Activated CD4-positive, alpha-beta T cell treated with anti-CD3 and anti-CD28 coated beads, Interleukin-2, amount 10 ng/mL, durations not matched to agents 7 days and 5 days (primary cell): ENCODE measurements at places on chromosomes 11 and 22.

DNA sequence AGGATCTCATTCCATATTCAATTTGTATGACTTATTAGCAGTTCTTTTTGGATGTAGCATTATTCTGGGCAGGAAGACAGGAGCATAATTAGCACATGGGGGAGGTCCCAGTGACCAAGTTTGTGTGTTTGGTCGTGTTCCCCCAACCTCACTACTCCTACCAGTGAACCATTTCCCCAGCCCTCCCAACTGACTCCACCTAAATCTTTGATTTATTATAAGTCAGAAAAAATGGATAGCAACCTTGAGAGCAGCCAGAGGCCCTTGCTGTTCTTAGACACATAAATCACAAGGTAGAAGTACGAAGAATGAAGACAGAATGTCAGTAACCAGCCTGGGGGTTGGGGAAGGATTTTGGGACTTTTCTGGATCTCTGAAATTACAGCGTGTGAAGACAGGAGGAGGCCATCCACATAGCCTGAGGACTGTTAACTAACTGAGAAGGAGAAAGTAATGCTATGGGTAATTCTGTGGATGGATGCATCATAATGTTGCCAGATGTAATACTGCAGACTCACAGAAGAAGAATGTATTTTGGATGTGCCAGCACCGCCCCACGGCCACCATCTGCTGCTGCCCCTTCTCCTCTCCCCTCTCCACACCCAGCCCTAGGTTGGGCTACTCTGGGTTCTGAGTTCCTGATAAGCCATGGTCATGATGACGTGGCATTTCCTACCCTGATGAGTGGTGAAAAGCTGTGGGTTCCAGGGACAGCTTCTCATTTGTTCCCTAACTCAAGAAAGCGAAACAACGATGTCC, 124.3 kb upstream of the TTC12 start:
- H3K27me3 ChIP-seq, result peaks cover 13% of the 10 kb centered on the region
- H3K4me3 ChIP-seq, result no peak overlapping the region
- H3K36me3 ChIP-seq, result no peaks in the 10 kb centered on the region
- H3K4me1 ChIP-seq, result no peaks in the 10 kb centered on the region
- H3K27ac ChIP-seq, result no peak overlapping the region
- DNase-seq, result no peak

- H3K27ac ChIP-seq, result no peak overlapping the region
- H3K27me3 ChIP-seq, result no peaks in the 10 kb centered on the region
- H3K4me1 ChIP-seq, result no peaks in the 10 kb centered on the region
Measured at GRCh38 chr11:29534836-29535235, 482.0 kb downstream of the KCNA4 start.

DNA sequence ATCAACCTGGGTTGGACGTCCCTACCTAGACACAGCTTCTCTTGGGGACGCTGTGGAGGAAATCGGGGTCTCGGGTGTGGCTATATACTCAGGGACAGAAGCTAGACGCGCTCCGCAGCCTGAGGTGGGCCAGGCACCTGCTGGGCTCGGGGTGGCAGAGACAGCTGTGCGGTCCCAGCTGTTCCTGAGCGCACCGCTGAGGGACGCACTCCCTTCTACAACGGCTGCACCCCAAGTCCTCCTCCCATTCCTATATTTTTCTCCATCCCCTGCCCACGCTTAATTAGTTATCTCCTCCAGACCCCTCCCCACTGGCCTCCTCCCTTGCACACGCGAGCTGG, 188 bp upstream of the MTNR1B start:
- H3K27me3 ChIP-seq, result peaks cover 20% of the 10 kb centered on the region
- no peaks in the 10 kb centered on the region for H3K4me1 ChIP-seq
- H3K4me3 ChIP-seq, result no peak overlapping the region

DNA sequence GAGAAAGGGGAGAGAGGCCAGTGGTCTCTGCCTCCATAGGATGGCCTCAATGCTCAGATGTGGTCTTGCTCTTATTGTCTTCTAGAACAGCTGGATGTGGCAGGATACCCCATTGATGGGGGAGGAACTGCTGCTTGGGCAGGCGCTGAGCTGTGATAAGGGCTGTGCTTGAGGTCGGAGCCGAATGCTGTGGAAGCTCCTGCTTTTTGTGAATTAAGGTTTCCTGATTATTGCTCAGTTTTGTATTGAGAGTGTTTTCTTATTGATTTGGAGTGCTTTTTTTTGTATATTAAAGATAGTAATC, 57.2 kb downstream of the CABIN1 start:
- no peaks in the 10 kb centered on the region for H3K27me3 ChIP-seq
- H3K4me3 ChIP-seq, result no peak overlapping the region
- no peaks in the 10 kb centered on the region for H3K4me1 ChIP-seq
- no peak overlapping the region for H3K27ac ChIP-seq

DNA sequence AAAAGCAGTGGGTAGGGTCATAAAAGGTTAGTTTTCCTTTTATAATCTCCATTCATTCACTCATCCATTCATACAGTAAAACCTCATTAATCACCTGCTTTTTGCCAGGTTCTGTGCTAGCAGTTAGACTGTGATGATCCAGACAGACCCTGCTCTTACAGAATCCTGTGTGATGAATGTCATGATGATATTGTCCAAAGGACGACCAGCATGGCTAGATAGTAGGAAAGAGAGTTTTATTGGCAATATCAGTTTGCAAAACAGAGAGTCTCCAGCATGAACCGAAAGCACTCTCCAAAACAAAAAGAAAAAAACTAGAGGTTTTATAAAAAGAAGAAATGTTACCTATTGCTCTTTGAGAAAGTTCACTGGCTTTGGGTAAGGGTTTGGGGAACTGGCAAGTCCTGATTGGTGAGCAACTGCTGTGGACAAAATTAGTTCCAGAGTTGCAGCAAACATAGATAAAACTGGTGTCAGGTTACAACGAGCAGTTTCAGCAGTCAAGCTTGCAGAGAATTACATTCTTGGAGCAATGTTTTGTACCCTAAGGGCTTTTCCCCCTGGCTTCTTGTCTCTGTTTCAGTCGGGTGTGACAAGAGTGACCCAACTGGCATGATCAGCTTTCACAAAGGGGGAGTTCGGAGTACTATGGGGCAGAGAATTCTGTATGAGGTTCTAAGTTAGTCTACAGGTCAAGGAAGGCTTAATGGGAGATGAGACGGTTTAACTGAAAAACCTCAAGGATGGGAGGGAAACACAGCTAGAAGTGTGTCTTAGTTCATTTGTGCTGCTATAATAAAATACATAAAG, 58.3 kb downstream of the HSD17B12 start:
- no peak overlapping the region for H3K4me3 ChIP-seq
- DNase-seq, result no peak
- peaks cover 28% of the 10 kb centered on the region for H3K36me3 ChIP-seq
- peaks cover 7% of the 10 kb centered on the region for H3K4me1 ChIP-seq
- no peak overlapping the region for H3K27ac ChIP-seq

- H3K27ac ChIP-seq, result no peak overlapping the region
- peaks cover 6% of the 10 kb centered on the region for H3K4me1 ChIP-seq
- H3K36me3 ChIP-seq, result no peaks in the 10 kb centered on the region
- no peak overlapping the region for H3K4me3 ChIP-seq
- DNase-seq, result peak; percentile 27
- H3K27me3 ChIP-seq, result peaks cover 17% of the 10 kb centered on the region
Measured at GRCh38 chr22:41565403-41566054, 4.7 kb downstream of the CSDC2 start.

DNA sequence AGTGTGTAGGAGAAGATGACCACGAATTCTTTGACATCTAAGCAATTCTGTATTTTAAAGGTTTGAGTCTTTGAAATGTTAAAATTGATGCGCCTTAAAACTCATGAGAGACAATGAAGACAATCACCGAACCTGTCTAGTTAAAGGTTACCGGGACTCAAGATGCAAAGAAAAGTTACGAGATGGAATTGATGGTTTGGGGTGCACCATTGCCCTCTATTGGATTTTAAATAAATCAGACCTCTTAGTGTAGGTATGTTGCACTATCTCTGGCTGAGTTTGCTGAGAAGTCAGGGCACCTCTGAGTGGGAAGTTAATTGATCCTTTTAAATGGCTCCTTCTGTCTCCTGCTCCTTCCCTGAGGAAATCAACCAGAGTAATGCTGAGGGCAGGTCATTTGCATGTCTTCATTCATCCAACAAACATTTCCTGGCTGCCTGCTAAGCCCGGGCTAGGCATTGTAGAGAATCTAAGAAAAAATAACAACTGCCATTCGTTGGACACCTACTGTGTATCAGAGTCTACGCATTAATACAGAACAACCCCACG, 19.4 kb upstream of the TMA7B start:
- peak overlapping the region; percentile 34 for H3K27ac ChIP-seq
- H3K4me3 ChIP-seq, result peak overlapping the region; percentile 5
- DNase-seq, result peak; percentile 56
- peaks cover 96% of the 10 kb centered on the region for H3K4me1 ChIP-seq
- peaks cover 70% of the 10 kb centered on the region for H3K36me3 ChIP-seq

- peaks cover 43% of the 10 kb centered on the region for H3K36me3 ChIP-seq
- no peak for DNase-seq
Measured at GRCh38 chr11:66002648-66003225, 434 bp downstream of the BANF1 start.

GRCh38 chr22:24141586-24141985, 39.7 kb upstream of the SUSD2 start:
- peaks cover 62% of the 10 kb centered on the region for H3K4me1 ChIP-seq
- no peak overlapping the region for H3K4me3 ChIP-seq
- peak overlapping the region; percentile 88 for H3K27ac ChIP-seq
- H3K27me3 ChIP-seq, result no peaks in the 10 kb centered on the region
- DNase-seq, result peak; percentile 40

DNA sequence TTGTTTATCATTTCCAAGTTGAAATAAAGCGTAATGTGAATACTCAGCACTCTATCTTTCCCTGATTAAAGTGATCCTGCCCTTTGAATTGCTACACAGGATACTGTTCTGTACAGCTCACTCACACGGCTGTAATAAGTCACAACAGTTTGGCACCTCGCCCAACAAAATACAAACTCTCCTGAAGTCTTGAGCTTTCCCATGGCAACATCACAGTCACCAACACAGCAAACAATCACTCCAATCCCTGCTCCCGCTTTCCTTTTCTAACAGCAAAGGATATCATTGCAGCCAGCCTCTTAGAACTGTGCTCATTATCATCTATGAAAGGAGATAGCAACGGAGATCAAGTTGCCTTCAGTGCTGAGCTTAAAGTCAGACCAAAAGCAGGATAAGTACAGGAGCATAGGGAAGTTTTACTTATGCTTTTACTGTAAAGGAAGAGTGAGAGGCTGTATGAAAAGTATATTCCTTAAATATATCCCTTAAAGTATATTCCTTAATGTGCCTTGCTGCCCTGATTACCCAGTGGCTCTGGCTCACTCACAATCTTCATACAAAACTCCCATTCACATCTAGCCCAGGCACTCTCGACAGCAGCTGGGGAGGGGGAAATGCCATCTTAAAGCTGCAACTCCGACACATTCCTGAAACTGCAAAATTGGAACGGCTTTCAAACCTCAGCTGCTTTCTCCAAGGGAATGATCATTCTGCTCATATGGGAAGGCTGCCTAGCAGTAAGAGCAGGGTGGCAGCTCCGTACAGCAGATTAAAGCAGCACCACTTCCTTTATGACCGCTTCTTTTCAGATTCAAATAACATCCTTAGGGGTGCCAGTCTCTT, 35.8 kb downstream of the MAML2 start:
- H3K4me3 ChIP-seq, result peak overlapping the region; percentile 15
- no peak for DNase-seq
- peaks cover 48% of the 10 kb centered on the region for H3K4me1 ChIP-seq
- no peaks in the 10 kb centered on the region for H3K27me3 ChIP-seq
- peaks cover 21% of the 10 kb centered on the region for H3K36me3 ChIP-seq
- peak overlapping the region; percentile 36 for H3K27ac ChIP-seq

DNA sequence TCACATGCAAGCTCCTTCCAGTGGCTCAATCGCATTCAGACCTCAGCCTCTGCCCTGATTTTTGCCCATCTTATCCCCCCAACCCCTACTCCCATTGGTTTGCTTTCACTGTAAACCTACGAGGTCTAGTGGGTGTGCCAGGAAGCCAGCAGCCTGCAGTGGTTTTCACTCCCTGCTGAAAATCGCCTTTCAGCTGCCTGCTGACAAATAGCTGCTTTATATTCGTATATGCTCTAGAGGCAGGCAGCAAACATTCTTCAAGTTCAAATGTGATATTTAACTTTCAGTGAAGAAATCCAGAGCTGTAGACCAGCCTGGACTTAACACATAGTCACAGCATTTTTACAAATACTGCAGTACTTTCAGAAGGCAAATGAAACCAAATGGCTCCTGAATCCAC, 92.8 kb upstream of the APOA1 start:
- H3K4me1 ChIP-seq, result peaks cover 82% of the 10 kb centered on the region
- H3K27me3 ChIP-seq, result no peaks in the 10 kb centered on the region
- peak; percentile 60 for DNase-seq
- peak overlapping the region; percentile 72 for H3K4me3 ChIP-seq
- H3K27ac ChIP-seq, result peak overlapping the region; percentile 92
- peaks cover 37% of the 10 kb centered on the region for H3K36me3 ChIP-seq

DNA sequence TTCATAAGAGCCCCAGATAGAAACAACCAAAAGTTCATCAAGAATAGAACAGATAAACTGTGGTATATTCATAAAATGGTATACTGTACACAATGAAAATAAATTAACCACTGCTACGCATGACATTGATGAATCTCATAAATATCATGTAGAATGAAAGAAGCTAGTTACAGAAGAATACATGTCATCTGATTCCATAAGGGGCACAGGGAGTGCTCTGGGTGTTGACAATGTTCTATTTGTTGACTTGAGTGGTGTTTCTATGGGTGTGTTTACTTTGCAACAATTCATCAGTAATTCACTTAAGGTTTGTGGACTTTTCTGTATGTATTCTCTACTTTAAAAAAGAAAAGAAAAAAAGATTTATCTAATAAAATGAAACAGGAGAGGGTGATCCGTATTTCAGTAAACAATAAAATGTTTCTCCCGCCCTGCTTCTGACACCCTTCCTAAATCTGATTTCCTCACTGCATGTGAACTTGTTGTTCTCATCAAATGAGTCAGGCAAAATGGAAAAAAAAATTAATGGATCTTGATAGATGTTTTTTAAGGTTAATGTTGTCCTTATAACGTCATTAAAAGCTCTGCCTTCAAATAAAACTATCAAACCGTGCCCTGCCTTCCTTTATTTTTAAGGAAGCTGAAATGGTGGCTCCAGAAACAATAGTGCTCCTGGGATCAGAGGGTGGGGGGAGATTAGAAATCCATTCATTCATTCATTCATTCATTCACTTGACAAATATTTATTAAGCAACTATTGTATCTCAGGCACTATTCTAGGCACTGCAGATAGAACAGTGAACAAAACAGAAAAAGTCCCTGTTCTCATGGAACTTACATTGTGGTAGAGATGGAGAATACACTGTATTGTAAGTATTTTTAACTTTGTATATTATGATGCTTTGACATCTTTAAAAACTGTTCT, 77.2 kb upstream of the CD44 start:
- H3K4me1 ChIP-seq, result peaks cover 45% of the 10 kb centered on the region
- DNase-seq, result no peak
- H3K27ac ChIP-seq, result no peak overlapping the region
- H3K4me3 ChIP-seq, result no peak overlapping the region
